NCI-H2081 treated with DMSO at 0.1 percent for 48 hours (cell line): ENCODE measurements at places on chromosomes 5 and 9.

- DNase-seq = no peak
Measured at GRCh38 chr9:125391704-125392103, 130.1 kb downstream of the GAPVD1 start.

GRCh38 chr5:52783226-52783959 lies 4.3 kb upstream of the ITGA1 start:
- no peak for DNase-seq

DNA sequence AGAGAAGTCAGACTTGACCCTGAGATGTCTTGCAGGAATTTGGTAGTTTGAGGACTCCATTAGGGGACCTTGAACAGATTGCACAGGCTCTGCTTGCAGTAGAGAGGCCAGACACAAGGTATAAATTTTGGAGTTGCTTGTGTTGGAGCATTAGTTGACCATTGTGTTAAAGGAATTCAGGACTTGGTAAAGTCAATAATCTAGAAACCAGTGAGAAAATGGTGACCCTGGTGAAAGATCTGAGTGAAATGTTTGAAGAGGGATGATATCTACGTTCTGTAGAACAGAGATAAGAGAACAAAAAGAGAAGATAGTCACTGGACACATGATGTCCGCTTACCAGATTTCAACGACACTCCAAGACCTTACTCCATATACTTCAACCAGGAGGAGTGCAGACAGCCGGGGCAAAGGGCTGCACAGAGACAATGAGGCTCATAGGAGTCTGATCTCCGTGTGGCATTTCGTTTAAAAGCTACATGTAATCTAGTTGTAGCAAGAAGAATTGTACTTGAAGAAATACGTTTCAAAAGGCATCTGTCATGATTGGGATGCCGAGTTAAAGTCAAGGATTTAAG lies 13.2 kb downstream of the DNAJC25 start:
- no peak for DNase-seq

DNA sequence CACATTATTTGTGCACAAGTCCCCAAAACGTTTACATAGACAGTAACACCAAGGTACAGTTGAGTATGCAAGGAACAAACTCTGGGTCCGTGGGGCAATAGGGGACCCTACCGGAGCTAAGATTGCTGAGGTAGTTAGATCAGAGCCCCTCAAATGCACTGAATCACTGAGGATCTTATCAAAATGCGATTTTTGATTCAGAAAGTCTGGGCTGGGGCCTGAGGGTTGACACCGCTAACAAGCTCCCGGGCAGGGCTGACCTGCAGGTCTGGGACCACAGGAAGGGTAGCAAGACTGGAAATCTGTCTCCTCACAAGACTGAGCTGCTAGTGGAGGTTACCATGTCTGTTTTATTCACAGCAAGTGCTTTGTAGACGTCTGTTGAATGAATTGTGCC lies 1.8 kb upstream of the IL3 start:
- DNase-seq = no peak

DNA sequence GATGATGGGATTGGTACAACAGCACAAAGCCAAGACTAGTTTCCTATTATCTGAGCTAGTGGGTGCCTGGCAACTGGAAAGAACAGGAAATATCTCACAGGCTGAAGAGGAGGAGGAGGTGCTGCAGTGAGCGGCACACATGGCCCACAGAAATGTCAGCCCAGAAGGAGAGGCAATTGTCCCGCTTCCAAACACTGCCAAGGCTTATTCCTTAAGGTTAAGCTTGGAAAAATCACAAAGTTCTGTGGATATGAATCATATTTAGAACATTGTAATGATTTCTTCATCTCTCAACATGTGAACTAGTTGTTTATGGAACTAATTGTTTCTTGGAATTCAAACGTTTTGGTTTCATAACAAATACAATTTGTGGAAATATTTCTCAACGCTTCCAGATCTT lies 1019.5 kb upstream of the SEMA6A start:
- DNase-seq = no peak

- DNase-seq = no peak
Measured at GRCh38 chr5:11346336-11346735, 557.9 kb downstream of the CTNND2 start.

GRCh38 chr9:113569472-113570060 lies 106.0 kb downstream of the RGS3 start:
- DNase-seq = no peak

DNA sequence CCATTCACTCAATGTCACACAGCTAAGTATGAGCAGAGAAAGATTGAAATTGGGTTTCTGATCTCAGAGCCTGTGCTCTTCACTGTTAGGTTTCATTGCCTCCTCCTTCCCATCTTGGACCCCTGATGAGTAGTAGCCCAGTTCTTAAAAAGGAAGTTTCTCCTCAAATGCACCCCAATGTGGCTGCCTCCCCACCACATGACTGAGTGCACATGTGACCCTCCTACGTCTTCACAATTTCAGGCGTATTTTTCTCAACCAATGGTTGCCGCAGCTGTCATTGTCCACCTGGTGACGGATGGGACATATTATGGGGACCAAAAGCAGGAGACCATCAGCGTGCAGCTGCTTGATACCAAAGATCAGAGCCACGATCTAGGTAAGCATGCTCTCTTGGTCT lies 178.5 kb downstream of the PAPPA start:
- DNase-seq = no peak

DNA sequence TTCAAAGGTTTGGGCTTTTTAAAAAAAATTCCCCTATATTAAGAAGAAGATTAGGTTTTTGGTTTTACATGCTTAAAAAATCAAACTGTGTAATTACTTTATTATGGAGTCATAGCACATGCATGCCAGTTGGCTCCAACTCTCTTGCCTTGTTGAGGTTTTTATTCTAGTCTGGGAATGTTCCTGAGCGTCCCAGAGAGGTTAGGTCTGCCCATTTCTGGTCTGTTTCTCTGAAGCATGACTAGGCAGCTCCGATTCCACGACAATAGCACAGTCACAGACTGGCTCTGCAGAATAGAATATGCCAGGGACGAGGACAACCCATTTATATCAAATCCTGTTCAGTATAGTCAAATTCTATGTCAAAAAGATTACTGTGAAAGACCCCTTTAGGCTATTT lies 217.0 kb downstream of the PCSK5 start:
- no peak for DNase-seq

- no peak for DNase-seq
Measured at GRCh38 chr5:76547891-76548524, 75.2 kb downstream of the F2RL2 start.

- DNase-seq = no peak
Measured at GRCh38 chr5:65766175-65766574, 44.2 kb downstream of the NLN start.
